ENCODE measurements at places on chromosomes 5 and 9. TPM values are rescaled to one million over a fixed set of nuclear protein-coding genes. Genes with fewer than 3 reads are reported as not detected.

DNA sequence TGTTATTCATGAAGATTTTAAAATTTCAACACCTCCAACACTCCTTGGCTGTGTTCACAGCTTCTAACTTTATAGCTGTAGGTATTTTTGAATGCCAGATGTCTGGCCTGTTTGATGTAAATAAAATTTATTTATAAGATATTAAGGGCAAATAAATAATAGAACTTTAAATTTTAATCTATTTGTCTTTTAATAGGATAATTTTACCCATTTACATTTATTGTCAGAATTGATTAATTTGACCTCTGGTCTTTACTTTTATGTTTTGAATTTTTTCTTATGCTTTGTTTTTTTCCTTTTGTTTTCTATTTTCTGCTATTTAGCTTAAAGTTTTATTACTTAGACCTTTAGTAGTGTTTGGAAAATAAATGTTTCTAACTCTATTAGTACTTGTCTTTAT is 94.6 kb downstream of the UGCG start:
- H3K4me3 ChIP-seq: no peak overlapping the region
- no peaks in the 10 kb centered on the region for H3K36me3 ChIP-seq
- no peak for DNase-seq
- H3K27ac ChIP-seq: no peak overlapping the region
- no peaks in the 10 kb centered on the region for H3K4me1 ChIP-seq

DNA sequence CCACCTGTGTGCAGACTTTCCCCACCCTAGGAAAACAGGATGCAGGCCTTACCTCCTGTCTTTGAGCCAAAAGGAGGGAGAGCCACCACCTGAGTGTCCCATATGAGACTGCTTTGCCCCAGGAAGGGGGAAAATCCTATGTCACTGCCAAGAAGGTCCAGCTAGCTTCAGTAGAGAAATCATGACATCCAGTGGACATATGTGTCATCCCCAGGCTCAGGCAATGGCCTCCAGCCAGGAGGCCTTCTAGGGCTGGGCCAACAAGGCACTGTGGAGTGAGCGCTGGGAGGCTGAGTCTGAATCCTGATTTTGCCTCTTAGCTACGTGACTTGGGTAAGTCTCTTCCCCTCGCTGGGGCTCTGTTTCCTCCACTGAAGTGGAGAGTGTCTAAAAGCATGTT is 60.2 kb downstream of the SMIM23 start:
- DNase-seq: no peak
- H3K4me3 ChIP-seq: no peak overlapping the region
- H3K36me3 ChIP-seq: no peaks in the 10 kb centered on the region
- H3K27me3 ChIP-seq: no peaks in the 10 kb centered on the region
- H3K27ac ChIP-seq: no peak overlapping the region

Gene TCF7
- 2.9 TPM for total RNA-seq

DNA sequence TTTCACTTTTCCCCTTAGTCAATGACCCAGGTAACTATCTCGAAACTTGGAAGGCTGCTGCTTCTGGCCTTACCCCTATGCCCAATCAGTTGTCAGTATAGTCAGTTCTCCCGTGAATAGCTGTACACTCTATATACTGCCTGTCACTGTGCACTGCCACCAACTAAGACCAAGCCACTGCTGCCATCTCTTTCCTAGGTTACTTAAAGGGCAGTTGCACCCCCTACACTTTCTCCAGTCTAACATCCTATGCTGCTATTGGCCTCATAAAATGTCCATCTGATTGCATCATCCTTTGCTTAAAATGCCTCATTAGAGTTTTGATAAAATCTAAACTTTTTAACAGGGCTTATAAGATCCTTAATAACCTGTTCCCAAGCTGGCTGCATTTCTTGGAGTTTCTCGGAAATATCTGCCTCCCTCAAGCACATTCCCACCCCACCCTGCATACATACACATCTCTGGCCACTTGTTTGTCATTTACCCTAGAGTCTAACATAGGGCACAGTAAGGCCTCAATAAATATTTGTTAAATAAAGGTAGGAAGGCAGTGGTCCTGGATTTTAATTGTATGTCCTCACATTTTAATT is 32.8 kb upstream of the TNFAIP8 start:
- no peak overlapping the region for H3K4me3 ChIP-seq
- peaks cover 32% of the 10 kb centered on the region for H3K4me1 ChIP-seq
- H3K27ac ChIP-seq: peak overlapping the region; percentile 85
- DNase-seq: no peak

- no peak overlapping the region for H3K4me3 ChIP-seq
- no peaks in the 10 kb centered on the region for H3K36me3 ChIP-seq
- peaks cover 38% of the 10 kb centered on the region for H3K4me1 ChIP-seq
These were observed 94.2 kb downstream of the PCSK1 start for GRCh38 chr5:96338624-96339415.

DNA sequence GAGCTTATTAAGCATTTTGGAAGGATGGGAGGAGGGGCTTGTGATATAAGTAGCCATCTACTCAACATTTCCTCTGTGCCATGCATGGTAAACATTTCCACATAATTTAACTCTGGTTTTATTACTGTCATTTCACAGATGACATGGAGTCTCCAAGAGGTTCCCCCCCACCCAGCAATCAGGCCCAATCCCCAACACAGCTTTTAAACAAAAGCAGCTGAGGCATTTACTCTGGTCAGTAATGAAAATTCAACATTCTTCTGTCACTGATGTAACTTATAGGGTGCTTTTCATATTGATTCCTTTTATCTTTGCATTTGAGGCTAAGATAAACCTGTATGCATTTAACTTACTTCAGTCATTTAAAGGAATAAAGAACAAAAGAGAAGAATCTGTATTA is 128.1 kb downstream of the COL23A1 start:
- peaks cover 11% of the 10 kb centered on the region for H3K4me1 ChIP-seq
- peak; percentile 7 for DNase-seq
- H3K27me3 ChIP-seq: no peaks in the 10 kb centered on the region
- H3K4me3 ChIP-seq: no peak overlapping the region
- H3K27ac ChIP-seq: no peak overlapping the region
- no peaks in the 10 kb centered on the region for H3K36me3 ChIP-seq

Gene NR5A1
- total RNA-seq: not detected

Gene ITGA2
- total RNA-seq: 54.5 TPM

DNA sequence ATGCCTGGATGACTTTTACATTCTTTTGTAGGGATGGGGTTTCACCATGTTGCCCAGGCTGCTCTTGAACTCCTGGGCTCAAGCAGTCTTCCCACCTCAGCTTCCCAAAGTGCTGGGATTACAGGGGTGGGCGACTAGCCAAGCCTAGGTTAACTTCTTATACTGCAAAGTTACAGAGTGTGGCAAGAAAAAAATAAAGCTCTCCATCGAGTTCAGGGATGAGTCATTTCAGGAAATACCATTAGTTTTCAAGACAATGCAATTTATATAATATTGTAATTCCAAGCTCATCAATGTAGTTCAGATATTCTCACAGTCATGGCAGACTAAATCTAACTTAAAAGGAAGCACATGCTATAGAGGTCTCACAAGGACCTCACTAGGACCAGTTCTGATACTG is 11.5 kb upstream of the ABO start:
- no peaks in the 10 kb centered on the region for H3K27me3 ChIP-seq
- H3K4me1 ChIP-seq: no peaks in the 10 kb centered on the region
- no peaks in the 10 kb centered on the region for H3K36me3 ChIP-seq

- H3K27me3 ChIP-seq: peaks cover 23% of the 10 kb centered on the region
- no peak overlapping the region for H3K27ac ChIP-seq
- no peak for DNase-seq
These were observed 21.2 kb downstream of the FLT4 start for GRCh38 chr5:180628211-180628610.

- H3K27ac ChIP-seq: no peak overlapping the region
- H3K36me3 ChIP-seq: no peaks in the 10 kb centered on the region
- peaks cover 100% of the 10 kb centered on the region for H3K27me3 ChIP-seq
- DNase-seq: no peak
These were observed 127.6 kb downstream of the TMEM174 start for GRCh38 chr5:73300337-73301207.

- H3K4me3 ChIP-seq: peak overlapping the region; percentile 40
- peaks cover 52% of the 10 kb centered on the region for H3K4me1 ChIP-seq
- H3K36me3 ChIP-seq: no peaks in the 10 kb centered on the region
- peaks cover 41% of the 10 kb centered on the region for H3K27me3 ChIP-seq
- DNase-seq: no peak
- H3K27ac ChIP-seq: no peak overlapping the region
These were observed 3.9 kb downstream of the CCDC183 start for GRCh38 chr9:136799854-136800657.

Gene GLDC
- 2.4 TPM for total RNA-seq

Gene MPDZ
- total RNA-seq: 13.1 TPM

Gene UBTD2
- 14.6 TPM for total RNA-seq

DNA sequence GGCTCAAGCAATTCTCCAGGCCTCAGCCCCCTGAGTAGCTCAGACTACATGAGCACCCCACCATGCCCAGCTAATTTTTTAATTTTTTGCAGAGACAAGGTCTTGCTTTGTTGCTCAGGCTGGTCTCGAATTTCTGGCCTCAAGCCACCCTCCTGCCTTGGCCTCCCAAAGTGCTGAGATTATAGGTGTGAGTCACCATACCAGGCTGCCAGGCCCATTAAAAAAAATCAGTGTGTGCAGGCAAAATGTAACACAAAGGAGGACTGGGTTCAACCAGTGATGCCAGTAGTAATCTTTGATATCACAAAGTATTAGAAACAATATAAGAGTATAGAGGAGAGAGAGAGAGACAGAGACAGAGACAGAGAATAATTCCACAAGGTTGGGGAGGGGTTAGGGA is 322.7 kb downstream of the MSX2 start:
- no peak overlapping the region for H3K4me3 ChIP-seq
- H3K27me3 ChIP-seq: no peaks in the 10 kb centered on the region
- H3K36me3 ChIP-seq: no peaks in the 10 kb centered on the region
- no peaks in the 10 kb centered on the region for H3K4me1 ChIP-seq

Gene MYMK
- total RNA-seq: not detected

Gene CDKN2B-AS1
- not detected for total RNA-seq

GRCh38 chr9:128629136-128629535 is 27.5 kb downstream of the DYNC2I2 start:
- H3K27ac ChIP-seq: peak overlapping the region; percentile 40
- peaks cover 100% of the 10 kb centered on the region for H3K36me3 ChIP-seq
- no peaks in the 10 kb centered on the region for H3K27me3 ChIP-seq
- H3K4me1 ChIP-seq: peaks cover 28% of the 10 kb centered on the region
- DNase-seq: no peak
- no peak overlapping the region for H3K4me3 ChIP-seq

Gene SEMA5A
- total RNA-seq: 14.5 TPM

Gene PRUNE2
- 5.6 TPM for total RNA-seq

Gene SLC6A18
- not detected for total RNA-seq

- no peaks in the 10 kb centered on the region for H3K27me3 ChIP-seq
- no peak overlapping the region for H3K27ac ChIP-seq
- H3K4me1 ChIP-seq: no peaks in the 10 kb centered on the region
- H3K36me3 ChIP-seq: peaks cover 12% of the 10 kb centered on the region
- no peak for DNase-seq
These were observed 90.0 kb upstream of the PANK3 start for GRCh38 chr5:168669156-168669555.

- no peaks in the 10 kb centered on the region for H3K27me3 ChIP-seq
- H3K4me1 ChIP-seq: peaks cover 14% of the 10 kb centered on the region
- peak; percentile 81 for DNase-seq
- no peaks in the 10 kb centered on the region for H3K36me3 ChIP-seq
- H3K27ac ChIP-seq: peak overlapping the region; percentile 71
These were observed 15.4 kb downstream of the CCL28 start for GRCh38 chr5:43396762-43397304.

GRCh38 chr9:28820741-28821140 is 1247.5 kb upstream of the C9orf72 start:
- H3K27me3 ChIP-seq: no peaks in the 10 kb centered on the region
- H3K4me3 ChIP-seq: no peak overlapping the region
- H3K4me1 ChIP-seq: no peaks in the 10 kb centered on the region
- H3K27ac ChIP-seq: no peak overlapping the region
- H3K36me3 ChIP-seq: no peaks in the 10 kb centered on the region

Gene SLC4A9
- total RNA-seq: not detected

GRCh38 chr5:89542736-89543135 is 659.8 kb upstream of the MEF2C start:
- H3K27me3 ChIP-seq: no peaks in the 10 kb centered on the region
- DNase-seq: no peak
- no peaks in the 10 kb centered on the region for H3K4me1 ChIP-seq
- no peak overlapping the region for H3K4me3 ChIP-seq
- H3K36me3 ChIP-seq: no peaks in the 10 kb centered on the region
- no peak overlapping the region for H3K27ac ChIP-seq

GRCh38 chr5:85311536-85311935 is 926.9 kb upstream of the EDIL3 start:
- H3K4me1 ChIP-seq: no peaks in the 10 kb centered on the region
- H3K36me3 ChIP-seq: no peaks in the 10 kb centered on the region
- H3K27ac ChIP-seq: no peak overlapping the region
- no peak for DNase-seq
- H3K4me3 ChIP-seq: no peak overlapping the region

GRCh38 chr9:106969696-106970095 is 106.7 kb downstream of the ZNF462 start:
- H3K4me3 ChIP-seq: no peak overlapping the region
- no peak overlapping the region for H3K27ac ChIP-seq
- DNase-seq: no peak
- H3K36me3 ChIP-seq: peaks cover 33% of the 10 kb centered on the region
- H3K4me1 ChIP-seq: no peaks in the 10 kb centered on the region

Gene SREK1
- total RNA-seq: 182 TPM

DNA sequence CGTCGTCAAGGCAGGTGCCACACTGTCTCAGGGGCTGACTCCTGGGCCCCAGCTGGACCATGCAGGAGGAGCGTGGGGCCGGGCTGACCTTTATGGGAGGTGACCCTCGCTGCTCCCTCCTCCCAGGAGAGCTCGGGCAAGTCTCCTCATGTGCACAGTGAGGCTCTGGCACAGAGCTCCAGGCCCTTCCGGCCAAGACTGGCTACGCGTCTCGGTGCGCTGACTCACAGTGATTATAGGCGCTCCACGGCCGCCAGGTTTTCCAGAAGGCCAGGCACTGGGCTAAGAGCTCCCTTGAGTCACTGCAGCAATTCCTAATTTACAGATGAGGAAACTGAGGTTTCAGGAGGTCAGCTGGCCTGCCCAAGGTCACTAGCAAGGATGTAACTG is 47.4 kb downstream of the VAV2 start:
- no peak overlapping the region for H3K27ac ChIP-seq
- no peak for DNase-seq
